ENCODE measurements at places on chromosomes 6 and 20. TPM values are rescaled to one million over a fixed set of nuclear protein-coding genes. Genes with fewer than 3 reads are reported as not detected.
A peak's percentile ranks its signal among the peaks of the same experiment; 100 is the strongest.

- no peaks in the 10 kb centered on the region for H3K36me3 ChIP-seq
- DNase-seq, result no peak
- H3K4me3 ChIP-seq, result peak overlapping the region; percentile 21
- H3K27me3 ChIP-seq, result no peaks in the 10 kb centered on the region
- H3K27ac ChIP-seq, result no peak overlapping the region
Measured at GRCh38 chr6:148831064-148831463, 84.2 kb downstream of the UST start.

GRCh38 chr6:1468126-1468525 lies 78.8 kb downstream of the FOXF2 start:
- H3K27ac ChIP-seq, result no peak overlapping the region
- H3K4me1 ChIP-seq, result no peaks in the 10 kb centered on the region
- H3K4me3 ChIP-seq, result no peak overlapping the region
- no peaks in the 10 kb centered on the region for H3K36me3 ChIP-seq
- DNase-seq, result no peak
- H3K27me3 ChIP-seq, result no peaks in the 10 kb centered on the region

- H3K27me3 ChIP-seq, result no peaks in the 10 kb centered on the region
- no peak overlapping the region for H3K27ac ChIP-seq
- no peaks in the 10 kb centered on the region for H3K4me1 ChIP-seq
- DNase-seq, result no peak
- no peaks in the 10 kb centered on the region for H3K36me3 ChIP-seq
Measured at GRCh38 chr20:57773059-57773815, 63.4 kb upstream of the PMEPA1 start.

- H3K27me3 ChIP-seq, result no peaks in the 10 kb centered on the region
- no peaks in the 10 kb centered on the region for H3K4me1 ChIP-seq
- no peak overlapping the region for H3K4me3 ChIP-seq
Measured at GRCh38 chr6:170172825-170173256, 118.0 kb downstream of the DLL1 start.

DNA sequence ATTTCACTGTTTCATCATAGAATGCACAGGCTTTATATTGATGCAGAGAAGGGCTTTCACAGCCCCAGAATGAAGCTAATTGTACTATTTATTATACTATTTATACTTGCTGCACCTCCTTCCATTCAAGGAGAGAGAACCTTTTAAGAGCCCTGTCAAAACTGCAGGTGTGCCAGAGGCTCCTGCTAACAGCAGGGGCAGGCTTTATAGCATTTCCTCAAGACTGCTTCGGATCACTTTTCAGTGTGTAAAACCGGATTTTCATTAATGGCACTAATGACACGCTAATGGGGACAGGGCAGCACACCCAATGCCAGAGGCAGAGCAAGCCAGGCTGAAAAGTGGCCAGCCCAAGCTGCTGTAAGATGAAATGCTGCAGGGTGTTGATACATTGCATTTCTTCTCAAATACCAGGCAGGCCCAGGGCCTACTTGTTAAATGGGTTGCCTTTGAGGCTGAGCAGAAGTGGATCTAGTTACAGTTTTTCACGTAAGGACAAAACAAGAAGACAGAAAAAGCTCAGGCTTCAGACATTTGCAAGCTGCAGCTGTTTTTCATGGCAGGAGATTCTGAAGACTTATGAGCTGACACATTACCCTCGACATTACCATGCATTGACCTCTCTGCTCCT lies 487.7 kb upstream of the BTBD3 start:
- no peaks in the 10 kb centered on the region for H3K4me1 ChIP-seq
- H3K27ac ChIP-seq, result no peak overlapping the region
- H3K27me3 ChIP-seq, result no peaks in the 10 kb centered on the region
- DNase-seq, result no peak

C20orf141 gene
- not detected for polyA plus RNA-seq

EIF6 gene
- 150 TPM for polyA plus RNA-seq

SRXN1 gene
- 0.12 TPM for polyA plus RNA-seq

BACH2 gene
- 24.8 TPM for polyA plus RNA-seq

CNKSR3 gene
- not detected for polyA plus RNA-seq

CENPB gene
- polyA plus RNA-seq, result 1.8 TPM
